Fibroblast of the aortic adventitia (primary cell): ENCODE measurements at places on chromosomes 16 and 17.

- no peak for DNase-seq
Observed at GRCh38 chr17:68176718-68177117, 71.1 kb upstream of the AMZ2 start.

GRCh38 chr16:54649876-54650275 lies 280.8 kb upstream of the IRX5 start:
- DNase-seq: no peak

DNA sequence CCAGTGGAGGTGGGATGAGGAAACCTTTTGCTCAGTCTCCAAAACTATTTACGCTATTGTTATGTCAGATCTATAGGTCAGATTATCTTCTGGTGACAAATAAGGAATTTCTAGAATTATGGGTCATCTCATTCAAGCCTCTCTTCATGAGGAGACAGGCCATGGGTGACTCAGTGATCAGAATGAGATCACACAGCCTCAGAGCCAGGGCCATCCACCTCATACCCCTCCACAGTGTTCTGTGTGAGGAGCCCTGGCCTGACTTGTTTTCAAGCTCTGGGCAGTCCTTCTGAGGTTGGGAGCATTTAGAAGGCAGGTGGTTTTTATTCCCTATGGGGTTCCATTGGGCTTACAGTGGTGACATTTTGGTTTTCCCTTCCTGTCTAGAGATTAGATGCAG lies 26.5 kb downstream of the YPEL2 start:
- DNase-seq: peak; percentile 57

GRCh38 chr17:21376081-21376758 lies at the start of gene KCNJ12:
KCNJ12 (plus strand) TSS chr17:21376357; CDS start chr17:21415343, 38,986 bp downstream.
- no peak for DNase-seq
